ENCODE measurements at places on chromosomes 1 and 21.

DNA sequence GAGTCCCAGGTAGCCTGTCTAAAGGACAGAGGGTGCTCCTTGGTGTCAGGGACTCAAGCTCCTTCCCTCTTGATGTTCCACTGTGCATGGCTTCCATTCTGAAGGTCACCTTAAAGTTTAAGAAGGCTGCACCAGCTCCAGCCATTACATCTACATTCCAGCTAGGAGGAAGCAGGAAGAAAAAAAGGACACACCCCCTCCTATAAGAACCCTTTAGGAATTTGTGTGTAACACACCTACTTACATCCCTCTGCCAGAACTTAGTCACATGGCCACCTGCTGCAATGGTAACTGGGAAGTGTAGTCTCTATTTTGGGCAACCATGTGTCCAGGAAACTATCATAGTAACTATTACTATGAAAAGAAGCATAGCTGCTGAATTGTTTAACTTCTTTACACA is 161.6 kb upstream of the KLHDC7A start:
- no peak for DNase-seq

- DNase-seq = no peak
Measured at GRCh38 chr1:25779894-25780293, 20.1 kb upstream of the SELENON start.

- DNase-seq = no peak
Measured at GRCh38 chr1:4794020-4794780, 139.8 kb downstream of the AJAP1 start.

GRCh38 chr1:160193091-160193819 is 2.9 kb downstream of the CASQ1 start:
- DNase-seq = peak; percentile 71

GRCh38 chr1:103960710-103961109 is 211.0 kb downstream of the AMY1C start:
- no peak for DNase-seq

GRCh38 chr1:154837672-154838171 is 32.4 kb downstream of the KCNN3 start:
- peak; percentile 7 for DNase-seq

DNA sequence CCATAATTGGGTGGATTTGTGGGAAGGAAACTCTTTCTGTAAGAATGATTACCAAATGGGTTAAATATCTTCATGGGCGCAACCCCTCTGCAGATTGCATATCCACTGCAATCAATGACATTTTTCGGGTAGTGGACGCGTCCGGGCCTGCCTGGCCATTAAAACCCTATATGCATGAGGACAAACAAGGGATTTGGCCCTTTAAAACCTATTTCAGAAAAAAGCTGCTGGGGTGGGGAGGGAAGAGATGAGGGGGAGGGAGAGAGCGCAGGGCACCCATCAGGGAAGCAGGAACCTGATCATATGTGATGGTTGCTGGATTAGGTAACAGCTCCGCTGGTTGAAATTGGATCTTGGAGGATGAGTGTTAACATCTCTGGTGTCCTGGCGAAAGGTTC is 228.8 kb downstream of the PBX1 start:
- no peak for DNase-seq

DNA sequence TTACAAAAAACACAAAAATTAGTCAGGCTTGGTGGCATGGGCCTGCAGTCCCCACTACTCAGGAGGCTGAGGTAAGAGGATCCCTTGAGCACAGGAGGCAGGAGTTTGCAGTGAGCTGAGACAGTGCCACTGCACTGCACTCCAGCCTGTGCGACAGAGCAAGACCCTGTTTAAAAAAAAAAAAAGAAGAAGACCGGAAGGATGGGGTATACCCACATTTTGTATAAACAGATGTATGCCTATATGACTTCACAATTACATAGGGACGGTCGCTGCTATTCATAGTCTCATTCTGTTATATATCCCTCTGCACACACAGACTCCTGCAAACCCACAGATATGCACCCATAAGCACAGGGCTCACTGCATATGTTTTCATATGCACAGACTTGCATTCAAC is 12.7 kb downstream of the LCK start:
- DNase-seq = peak; percentile 18

All from CD4-positive, alpha-beta T cell treated with Interferon gamma for 1 hour (primary cell).